ENCODE measurements at places on chromosomes 7 and 10.
A peak's percentile ranks its signal among the peaks of the same experiment; 100 is the strongest.

DNA sequence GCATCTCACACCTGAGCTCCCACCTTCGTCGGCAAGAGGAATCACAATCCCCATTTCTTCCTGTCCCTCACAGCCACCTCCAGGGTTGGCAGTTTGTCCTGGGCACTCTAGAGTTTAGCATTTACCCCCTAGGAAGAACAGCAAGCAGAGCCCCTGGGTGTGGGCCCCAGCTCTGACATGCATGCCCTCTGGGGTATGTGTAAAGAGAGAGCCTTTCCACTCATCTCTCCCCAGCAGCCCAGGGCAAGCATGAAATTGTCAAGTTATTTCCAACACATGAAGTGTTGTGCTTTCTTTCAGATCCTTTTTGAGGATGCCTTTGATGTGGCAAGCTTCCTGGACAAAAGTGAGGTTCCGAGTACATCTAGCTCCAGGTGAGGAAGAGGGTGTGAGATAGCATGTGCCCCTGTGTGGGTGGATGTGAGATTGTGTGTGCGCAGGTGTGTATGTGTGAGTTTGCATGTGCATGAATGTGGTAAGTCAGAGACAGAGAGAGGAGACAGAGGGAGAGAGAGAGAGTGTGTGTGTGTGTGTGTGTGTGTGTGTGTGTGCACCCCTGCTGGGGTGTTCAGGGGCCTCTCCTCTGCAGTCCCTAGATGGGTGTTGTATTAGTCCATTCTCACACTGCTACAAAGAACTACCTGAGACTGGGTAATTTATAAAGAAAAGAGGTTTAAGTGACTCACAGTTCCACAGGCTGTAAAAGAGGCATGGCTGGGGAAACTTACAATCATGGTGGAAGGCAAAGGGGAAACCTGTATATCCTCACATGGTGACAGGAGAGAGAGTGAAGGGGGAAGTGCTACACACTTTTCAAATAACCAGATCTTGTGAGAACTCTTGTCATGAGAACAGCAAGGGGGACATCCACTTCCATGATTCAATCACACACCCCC lies 18.1 kb downstream of the STRA8 start:
- DNase-seq = no peak

DNA sequence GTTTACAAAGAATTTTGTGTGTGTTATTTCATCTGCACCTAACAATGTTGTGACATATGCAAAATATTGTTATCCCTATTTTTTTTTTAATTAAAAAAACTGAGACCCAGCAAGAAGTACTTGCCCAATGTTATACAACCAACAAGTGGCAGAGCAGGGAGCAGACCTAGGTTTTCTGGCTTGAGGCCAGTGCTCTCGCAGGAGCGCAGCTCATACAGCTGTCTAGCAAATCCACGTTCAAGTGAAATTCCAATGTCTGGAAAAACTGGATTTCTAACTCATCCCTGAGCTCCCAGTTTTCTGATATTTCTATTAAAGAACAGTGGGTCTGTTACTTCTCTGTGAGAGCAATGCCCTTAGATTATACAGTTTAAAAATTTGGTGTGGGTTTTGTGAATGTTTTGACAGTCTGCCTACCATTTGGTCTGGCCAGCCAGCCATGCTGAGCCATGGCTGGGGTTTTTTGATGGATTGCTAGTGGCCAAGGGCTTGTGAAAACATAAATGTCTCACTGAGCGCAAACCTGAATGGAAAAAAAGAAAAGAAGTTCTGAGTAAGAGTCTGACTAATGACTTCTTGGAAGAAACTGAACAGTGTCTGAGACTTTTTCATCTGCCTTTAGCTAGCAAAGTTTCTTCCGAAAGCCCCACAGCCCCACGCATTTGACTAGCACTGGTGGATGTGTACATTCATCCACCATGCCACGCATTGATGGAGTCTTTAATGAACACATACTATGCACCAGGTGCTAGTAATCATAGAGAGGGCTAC lies 15.4 kb upstream of the PRF1 start:
- no peak for DNase-seq

GRCh38 chr7:82264783-82265305 lies 178.7 kb downstream of the CACNA2D1 start:
- no peak for DNase-seq

DNA sequence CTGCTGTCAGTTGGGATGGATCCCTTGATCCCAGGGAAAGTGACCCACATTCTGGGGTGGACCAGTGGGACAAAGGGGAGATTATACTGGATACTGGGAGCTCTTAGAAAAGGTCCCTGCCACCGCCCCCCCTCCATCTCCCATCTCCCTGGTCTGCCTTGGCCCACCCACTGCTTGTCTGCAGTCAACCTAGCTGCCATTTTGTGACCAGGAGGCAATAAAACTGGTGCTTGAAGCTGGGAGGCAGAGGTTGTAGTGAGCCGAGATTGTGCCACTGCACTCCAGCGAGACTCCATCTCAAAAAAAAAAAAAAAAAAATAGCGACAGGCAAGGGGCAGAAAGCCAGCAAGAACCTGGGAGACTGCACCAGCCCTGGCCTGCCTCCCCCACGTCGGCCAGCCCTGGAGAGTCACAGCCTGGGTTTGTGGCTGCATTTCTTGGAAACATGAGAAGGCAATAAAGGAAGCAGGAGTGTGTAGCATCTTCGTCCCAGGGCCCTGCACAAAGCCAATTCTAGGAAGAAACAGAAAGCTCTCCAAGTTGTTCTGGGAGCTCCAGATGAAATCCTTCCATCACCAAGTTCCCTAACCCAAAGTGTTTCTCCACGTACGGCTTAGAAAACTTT lies 4.7 kb upstream of the ARPC1B start:
- DNase-seq = no peak

DNA sequence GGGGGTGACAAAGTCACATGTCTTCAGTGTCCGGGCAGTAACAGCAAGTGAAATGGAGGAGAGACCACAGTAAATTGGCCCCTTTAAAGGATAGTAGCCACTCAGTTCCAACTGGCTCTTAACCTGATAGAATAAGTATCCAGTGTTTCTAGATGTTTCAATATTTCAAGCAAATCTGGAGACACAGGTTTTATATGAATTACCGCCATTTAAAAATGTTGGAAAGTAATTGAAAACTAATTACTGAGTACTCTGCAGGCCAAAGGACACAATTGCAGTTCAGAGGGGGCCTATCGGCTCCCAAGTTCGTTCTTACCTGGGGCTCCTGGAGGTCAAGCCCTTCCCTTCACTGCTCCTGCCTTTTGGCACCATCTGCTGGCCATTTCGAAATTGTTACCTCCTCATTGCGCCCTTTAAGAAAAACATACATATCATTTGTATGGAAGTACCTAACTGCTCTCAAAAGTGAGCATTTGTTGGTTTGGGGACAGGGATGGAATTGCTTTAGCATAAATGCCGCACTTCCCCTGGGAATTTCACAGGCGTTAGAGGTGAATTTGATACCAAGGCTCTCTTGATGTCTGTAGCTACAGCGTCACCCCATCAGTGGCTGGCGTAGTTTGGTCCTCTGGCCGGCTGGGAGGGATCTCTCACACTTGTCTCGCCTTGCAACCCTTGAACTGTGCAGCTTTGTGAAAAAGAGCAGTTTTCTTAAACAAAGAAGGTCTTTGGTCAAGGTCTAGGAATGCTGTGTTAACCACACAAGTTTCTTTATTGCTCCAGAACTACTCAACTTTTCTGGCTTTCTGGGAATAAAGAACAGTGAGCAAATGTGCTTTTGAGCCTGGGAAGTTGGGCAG lies 220.0 kb downstream of the ARHGAP21 start:
- peak; percentile 49 for DNase-seq

DNA sequence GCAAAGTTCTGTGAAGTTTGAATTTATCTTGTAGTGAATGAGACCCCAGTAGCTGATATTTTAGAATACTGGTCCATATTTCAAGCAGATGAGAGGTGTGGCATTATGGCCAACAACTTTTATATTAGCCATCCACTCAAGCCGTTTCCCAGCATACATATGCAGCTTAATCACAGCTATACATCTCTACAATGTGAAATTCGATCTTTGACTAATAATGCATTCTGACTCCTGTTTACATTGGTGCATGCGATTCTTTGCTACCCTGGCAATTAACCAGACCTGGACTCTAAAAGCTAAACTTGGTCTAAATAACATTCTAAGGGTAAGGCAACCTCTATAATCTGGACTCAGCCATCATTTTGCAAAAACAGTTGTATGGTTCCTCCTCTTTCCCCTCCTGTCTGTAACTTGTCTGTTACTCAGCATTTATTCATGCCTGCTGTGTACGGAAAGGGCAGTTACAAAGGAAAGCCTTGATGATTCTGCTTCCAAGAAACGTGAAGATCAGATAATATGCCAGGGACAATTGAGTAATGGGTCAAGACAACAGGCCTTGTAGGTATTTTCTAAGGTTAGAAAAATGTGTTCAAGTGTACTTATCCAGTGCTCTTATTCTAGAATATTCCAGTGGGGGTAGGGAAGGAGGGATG lies 50.6 kb downstream of the PNLIPRP2 start:
- DNase-seq = peak; percentile 23

GRCh38 chr10:112887968-112888367 lies 62.1 kb upstream of the TCF7L2 start:
- no peak for DNase-seq

DNA sequence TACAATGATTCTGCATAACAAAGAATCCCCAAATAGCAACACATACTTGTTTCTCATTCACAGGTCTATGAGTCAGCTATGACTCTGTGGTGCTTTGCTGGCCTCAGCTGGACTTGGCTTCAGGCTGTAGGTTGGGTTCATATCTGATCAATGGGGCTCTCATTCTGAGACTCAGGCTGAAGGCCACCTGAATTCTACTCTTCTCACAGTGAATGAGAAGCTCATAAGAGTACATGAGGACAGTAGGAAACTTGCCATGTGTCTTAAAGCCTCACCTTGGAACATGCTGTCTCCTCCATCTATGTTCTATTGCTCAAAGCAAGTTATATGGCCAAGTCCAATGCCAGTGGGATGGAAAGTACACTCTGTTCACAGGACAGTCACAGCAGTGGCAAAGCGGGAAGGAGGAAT lies 292.9 kb downstream of the BMPER start:
- DNase-seq = no peak

GRCh38 chr10:131211146-131211545 lies 100.4 kb downstream of the TCERG1L start:
- no peak for DNase-seq

GRCh38 chr7:85000735-85001350 lies 186.0 kb downstream of the SEMA3D start:
- DNase-seq = peak; percentile 29

- peak; percentile 78 for DNase-seq
Observed at GRCh38 chr10:89414146-89414878, at the start of gene IFIT5. Gene IFIT5, plus strand, starts transcription at chr10:89414568. Its CDS starts 231 bp downstream, at chr10:89414799.

DNA sequence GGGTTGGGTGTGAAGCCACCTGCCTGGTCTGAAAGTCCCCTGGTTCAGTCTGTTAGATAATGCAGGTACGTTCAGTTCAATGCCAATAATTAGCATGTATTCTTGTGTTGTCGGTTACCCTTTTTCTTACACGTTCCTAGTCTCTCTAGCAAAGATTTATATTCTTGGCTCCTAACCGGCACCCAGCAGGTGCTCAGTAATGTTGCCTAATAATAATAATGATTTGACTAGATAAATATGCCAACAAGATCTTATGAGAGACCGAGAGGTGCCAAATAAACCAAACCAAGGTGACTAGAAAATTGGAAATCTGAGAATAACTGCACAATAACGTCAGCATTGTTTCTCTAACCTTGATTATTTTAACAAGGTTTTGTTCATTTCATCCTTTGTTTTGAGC lies 1.1 kb upstream of the SMIM30 start:
- DNase-seq = peak; percentile 86

- no peak for DNase-seq
Observed at GRCh38 chr10:77109351-77109994, 528.1 kb downstream of the KCNMA1 start.

GRCh38 chr7:156184164-156184563 lies 371.9 kb upstream of the SHH start:
- no peak for DNase-seq

GRCh38 chr7:6181136-6181535 lies 91.3 kb downstream of the CYTH3 start:
- no peak for DNase-seq

GRCh38 chr7:101606498-101606923 lies 22.6 kb downstream of the MYL10 start:
- no peak for DNase-seq

GRCh38 chr10:103265717-103266329 lies 11.1 kb upstream of the INA start:
- DNase-seq = no peak

DNA sequence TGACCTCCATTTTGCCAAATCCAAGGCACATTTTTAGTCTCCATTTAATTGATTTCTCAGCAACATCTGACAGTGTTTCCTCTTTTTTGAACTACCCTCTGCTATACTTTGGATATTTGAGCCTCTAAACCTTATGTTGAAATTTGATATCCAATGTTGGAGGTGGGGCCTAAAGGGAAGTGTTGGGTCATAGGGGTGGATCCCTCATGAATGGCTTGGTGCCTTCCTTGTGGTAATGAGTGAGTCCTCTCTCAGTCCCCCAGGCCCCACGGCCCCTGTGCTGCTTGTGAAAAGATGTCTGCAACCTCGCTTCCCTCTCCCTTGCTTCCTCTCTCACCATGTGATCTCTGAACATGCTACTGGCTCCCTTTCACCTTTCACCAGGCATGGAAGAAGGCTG lies 96.8 kb upstream of the DGKB start:
- DNase-seq = no peak

DNA sequence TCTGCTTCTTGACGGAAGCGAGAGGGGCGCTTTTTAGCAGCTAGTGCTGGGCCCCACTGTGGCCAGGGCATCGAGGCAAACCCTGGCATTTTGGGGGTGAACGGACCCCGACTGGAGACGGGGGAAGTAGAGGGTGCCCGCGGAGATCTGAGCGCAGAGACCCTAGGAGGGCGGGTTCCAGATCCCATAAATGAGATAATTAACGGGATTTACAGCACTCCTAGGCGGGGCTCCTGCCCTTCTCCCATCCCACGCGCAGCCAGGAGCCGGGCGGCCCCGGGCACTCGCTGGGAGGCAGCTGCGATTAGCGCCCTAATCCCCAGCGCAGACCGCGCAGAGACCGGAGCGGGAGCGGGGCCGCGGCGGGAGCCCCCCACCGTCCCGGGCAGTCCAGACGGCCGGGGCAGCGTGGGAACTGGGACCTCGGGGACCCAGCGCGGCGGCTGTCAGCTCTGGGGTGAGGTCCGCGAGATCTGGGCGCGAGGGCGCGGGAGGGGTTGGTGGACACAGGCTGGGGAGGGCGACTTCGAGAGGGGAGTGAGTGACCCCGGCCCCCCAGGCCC lies 735 bp downstream of the JCAD start:
- no peak for DNase-seq

DNA sequence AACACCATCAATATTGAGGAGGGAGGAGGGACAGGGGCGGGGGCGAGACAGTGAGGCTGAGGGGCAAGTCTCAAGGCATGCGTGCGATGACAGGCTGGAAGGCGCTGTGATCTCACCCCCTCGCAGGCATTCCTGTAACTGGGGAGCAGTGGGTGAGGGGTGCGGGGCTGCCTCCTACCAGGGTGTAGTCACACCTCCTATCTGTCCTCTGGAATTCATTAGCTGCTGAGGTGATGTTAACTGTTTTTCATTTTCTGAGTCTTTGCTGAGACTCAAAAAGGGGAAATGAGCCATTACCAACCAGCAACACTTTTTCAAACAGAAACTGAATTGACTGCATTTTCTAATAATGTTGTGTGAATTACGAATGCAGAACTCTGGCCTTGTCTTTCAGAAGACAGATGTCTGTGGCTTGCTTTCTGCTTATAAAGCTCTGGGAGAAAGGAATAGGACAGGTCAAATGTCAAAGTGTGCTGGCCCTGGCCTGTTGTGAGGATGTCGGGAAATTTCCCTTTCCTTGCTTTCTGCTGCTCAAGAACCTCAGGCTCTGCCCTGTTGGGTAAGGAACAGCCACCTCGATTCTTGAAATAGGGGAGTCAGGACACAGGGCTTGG lies 23.7 kb upstream of the CDH23 start:
- no peak for DNase-seq

Measured in NCI-H1417 (cell line).